Type B pancreatic cell (in vitro differentiated cells): ENCODE measurements at places on chromosomes 4 and X. TPM values are rescaled to one million over a fixed set of nuclear protein-coding genes. Genes with fewer than 3 reads are reported as not detected.

- no peak for DNase-seq
Observed at GRCh38 chr4:83308672-83309071, 24.1 kb upstream of the COQ2 start.

- DNase-seq: no peak
Observed at GRCh38 chr4:47031751-47032404, 511 bp downstream of the GABRB1 start.

- DNase-seq: no peak
Observed at GRCh38 chr4:124666496-124666895, 46.0 kb downstream of the ANKRD50 start.

PPBP gene
- total RNA-seq: 0.60 TPM in 1 of 2 replicates, not detected in the other

GRCh38 chr4:140937866-140938265 is 181.7 kb upstream of the TBC1D9 start:
- DNase-seq: no peak

HOPX gene
- total RNA-seq: 42.1 and 136 TPM in 2 replicates

DNA sequence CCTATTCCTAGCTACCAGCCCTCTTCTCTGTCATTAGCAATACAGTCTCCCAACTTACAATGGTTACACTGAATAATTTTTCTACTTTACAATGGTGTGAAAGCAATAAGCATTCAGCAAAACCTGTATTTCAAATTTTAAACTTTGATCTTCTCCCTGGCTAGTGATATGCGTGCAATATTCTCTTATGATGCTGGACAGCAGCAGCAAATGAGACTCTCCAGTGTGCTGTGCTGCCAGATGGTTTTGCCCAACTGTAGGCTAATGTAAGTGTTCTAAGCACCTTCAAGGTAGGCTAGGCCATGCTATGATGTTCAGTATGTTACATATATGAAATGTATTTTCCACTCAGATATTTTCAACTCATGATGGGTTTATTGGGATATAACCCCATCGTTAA is 5.9 kb upstream of the GAR1 start:
- no peak for DNase-seq

DNA sequence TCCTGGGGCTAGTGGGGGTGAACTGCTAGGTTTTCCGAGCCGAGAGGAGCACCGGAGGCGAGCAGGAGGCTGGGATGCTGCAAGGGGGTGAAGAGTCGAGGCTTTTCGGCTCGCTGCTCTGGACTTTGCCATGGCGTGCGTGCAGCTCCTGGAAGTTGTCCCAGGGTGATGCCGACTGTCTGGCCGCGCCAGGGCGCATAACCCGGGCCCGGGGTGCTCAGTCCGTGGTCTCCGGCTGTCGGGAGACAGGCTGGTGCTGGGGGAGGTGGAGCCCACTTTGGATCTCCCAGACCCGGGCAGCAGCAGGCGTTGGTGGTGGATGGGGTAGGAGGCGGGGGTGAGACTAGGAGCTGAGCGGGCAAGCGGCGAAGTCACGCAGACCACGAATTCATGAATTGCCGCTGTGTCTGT is 793 bp downstream of the GRIA3 start:
- no peak for DNase-seq

GRCh38 chrX:23386726-23387125 is 52.1 kb downstream of the PTCHD1 start:
- DNase-seq: no peak

- no peak for DNase-seq
Observed at GRCh38 chrX:154529206-154529612, 13.2 kb upstream of the FAM3A start.

CXCL13 gene
- 0.75 TPM in 1 of 2 replicates, not detected in the other for total RNA-seq

DNA sequence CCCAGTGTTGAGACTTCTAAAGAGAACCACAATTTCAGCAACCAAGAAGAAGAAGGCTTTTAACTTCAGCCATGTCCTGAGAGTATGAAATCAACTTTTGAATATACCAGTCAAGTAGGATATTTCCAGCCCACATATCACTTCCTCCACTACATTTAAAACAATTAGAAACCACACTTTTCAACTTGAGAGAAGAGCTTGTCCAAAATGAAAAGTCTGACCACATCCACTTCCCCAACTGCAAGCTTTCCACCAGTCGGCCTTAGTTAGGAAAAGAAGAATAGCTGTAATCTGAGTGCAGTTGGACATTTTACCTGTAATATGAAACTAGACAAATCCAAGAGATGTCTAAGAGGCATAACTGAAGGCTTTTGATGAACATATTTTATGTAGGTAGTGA is 101.9 kb upstream of the SLC7A11 start:
- no peak for DNase-seq

GRCh38 chr4:1610791-1611500 is 73.2 kb downstream of the FAM53A start:
- no peak for DNase-seq

DNA sequence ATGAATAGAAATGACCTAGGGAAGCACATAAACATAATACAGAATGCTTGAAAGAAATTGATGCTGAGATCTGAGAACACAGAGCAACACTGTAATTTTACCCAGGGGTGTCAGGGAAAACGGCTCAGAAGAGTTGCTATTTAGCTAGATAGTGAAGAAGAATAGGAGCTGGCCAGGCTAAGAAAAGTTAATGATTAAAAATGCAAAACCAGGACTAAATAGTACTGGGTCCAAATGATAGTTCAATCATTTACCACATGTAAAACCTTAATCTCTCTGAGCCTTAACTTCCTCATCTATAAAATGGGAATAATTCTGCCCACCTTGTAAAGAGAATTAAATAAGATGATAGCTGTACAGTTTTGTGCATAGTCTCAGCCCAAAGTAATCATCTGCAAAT is 97.1 kb downstream of the PARM1 start:
- DNase-seq: no peak

GRCh38 chr4:127856813-127857447 is 23.8 kb upstream of the PLK4 start:
- DNase-seq: no peak

GAGE13 gene
- not detected in 2 replicates for total RNA-seq

GRCh38 chr4:54226404-54227255 is 2.5 kb upstream of the PDGFRA start:
- DNase-seq: peak; percentile 76

DNA sequence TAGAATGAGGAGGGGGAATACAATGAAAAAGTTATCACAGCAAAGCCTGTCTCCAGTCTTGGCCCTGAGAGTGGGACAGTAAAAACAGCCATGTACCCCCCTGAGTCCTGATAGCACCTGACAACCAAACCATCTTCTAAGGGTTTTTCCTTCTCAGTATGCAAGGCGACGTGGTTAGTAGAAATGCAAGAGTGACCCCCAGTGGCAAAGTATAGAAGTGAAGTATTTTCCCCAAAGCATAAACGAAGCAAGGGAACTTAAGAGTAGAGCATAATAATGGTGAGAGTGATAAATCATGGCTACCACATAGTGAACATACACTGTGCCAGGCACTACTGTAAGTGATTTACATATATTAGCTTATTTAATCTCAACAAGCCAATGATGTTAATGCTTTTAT is 52.8 kb downstream of the FAM47C start:
- DNase-seq: no peak

- DNase-seq: no peak
Observed at GRCh38 chr4:151668689-151669402, 92.0 kb downstream of the GATB start.

DNA sequence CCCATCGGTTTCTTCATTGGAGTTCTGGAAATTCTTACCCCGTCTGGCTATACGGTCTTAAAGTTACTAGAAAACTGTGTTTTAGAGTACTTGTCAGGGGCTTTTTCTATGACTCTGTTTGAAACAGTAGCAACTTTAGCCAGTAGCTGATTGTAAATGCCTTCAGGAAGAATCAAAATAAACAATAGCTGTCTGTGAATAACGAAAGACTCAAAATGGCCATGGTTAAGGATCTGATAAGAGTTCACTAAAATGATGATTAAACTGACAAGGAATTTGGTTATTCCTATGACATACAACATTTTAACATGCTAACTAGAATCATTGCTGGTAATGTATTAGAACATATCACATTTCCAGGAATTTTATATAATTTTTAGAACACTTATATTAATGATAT is 191.0 kb downstream of the EVC2 start:
- no peak for DNase-seq

- DNase-seq: no peak
Observed at GRCh38 chr4:128427832-128428366, 140.3 kb upstream of the PGRMC2 start.

DNA sequence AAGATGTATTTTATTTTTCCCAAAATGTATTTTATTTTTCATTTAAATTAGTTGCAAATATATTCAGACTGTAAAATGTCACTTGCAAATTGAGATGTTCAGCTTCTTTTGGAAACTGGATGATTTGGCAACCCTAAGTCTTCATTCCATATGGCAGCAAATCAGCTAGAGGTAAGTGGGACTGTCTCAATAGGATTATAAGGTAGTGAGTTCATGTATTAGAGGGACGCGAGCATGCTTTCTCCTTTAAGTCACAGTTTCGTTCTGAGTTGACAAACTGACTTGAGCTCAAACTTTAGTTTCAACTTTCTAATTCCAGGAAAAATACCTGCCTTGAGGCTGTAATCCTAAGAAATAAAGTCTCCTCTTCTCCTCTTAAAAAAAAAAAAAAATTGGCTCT is 44.2 kb upstream of the TMEM131L start:
- no peak for DNase-seq

DNA sequence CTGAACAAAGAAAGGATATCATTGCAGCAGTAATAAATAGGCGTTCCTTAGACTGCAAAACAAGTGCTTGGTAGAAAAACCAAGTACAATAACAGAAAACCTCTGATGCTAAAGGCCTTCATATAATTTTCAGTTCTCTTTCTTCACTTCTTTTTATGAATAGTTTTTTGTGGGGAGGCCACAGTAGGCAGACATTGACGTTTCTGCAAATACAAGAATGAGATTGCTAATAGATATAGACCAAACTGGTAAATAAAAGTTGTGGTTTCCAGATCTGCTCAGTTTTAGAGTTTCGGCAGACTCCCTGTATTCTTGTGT is 57.0 kb upstream of the RAP1GDS1 start:
- no peak for DNase-seq

- no peak for DNase-seq
Observed at GRCh38 chrX:118355225-118355920, 9.5 kb downstream of the WDR44 start.

DNA sequence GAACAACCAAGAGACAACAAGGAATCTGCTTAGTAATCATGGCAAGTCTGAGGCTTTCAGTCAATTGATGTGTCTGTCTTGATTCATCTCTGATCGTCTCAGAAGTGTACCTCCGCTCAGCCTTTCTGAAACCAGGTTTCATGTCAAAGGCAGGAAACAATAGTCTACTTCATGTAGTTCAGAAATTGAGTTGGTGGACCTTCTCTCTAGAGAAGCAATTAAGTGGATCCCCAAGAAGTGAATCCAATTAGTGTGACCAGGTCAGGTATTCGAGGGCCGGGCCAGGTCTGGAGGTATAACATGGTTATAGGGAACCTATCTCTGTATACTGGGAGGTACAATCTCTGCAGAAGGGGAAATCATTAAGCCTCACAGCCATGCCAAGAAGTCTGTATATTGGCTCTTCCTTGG is 32.0 kb downstream of the DAPP1 start:
- no peak for DNase-seq

CLTRN gene
- total RNA-seq: 1.6 and 3.9 TPM in 2 replicates

DNA sequence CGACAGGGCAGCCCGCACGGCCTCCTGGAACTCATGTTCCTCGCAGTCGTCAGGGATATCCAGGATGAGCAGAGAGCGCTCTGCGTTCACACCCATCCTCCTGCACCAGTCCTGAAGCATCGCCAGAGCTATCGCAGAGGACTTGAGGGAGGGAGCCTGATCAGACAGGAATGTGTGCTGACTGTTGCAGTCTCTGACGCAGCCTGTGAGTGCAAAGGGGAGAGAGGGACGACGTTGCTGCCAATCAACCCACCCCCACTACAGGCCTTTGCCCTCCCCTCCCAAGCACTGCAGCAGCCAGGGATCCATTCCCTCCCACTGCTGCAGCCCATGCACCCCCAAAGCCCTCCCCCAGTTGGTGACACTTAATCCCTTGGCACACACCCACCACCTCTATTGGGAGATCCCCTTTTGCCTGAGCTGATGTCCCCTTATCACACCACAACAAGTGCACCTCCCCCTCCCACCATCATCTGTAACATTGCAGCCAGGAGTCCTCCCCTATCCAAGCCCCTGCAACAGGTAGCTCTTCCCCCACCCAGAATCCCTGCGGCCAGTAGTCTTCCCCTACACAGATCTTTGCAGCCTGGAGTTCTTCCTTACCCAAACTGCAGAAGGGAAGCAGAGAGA is 897 bp downstream of the PNMA6F start:
- DNase-seq: no peak
